Femur (tissue), 1 donor: ENCODE measurements at places on chromosomes 1 and 21.
A peak's percentile ranks its signal among the peaks of the same experiment; 100 is the strongest.

- DNase-seq, result no peak
These were observed 77.1 kb downstream of the IFI44 start for GRCh38 chr1:78726686-78727085.

DNA sequence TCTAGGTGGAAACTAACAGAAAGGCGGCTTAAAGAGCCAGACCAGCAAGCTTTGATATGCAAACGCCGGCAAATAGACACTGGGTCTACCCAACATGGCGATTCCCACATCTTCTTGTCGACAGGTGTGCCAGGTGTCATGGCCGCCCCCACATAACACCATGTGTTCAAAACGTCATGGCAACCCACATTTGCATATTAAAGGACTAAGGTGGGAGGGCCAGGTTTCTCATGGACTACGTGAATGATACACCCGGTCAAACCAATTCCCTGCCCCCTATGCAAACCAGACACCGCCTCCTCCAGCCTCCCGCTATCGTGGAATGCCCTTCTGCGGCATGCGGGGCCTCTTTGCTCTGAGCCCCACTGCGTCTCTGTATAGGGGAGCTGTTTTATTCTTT, 41.3 kb downstream of the ICOSLG start:
- DNase-seq, result no peak

DNA sequence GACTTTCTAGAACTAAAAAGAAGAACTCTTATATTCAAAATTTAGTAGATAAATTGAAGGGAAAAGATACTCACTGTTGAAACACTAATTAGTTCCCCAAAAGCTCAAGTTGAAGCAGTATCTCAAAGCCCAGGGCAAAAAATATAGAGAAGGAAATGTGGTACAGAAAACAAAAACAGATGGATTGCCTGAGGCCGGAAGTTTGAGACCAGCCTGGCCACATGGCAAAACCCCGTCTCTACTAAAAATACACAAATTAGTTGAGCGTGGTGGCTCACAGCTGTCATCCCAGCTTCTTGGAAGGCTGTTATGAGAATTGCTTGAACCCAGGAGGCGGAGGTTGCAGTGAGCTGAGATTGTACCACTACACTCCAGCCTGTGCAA, 36.0 kb downstream of the FAM177B start:
- peak; percentile 67 for DNase-seq

GRCh38 chr1:95118710-95119109, 1.6 kb downstream of the TLCD4 start:
- DNase-seq, result no peak

GRCh38 chr1:47215713-47216112, 16.3 kb downstream of the TAL1 start:
- DNase-seq, result no peak

GRCh38 chr21:42925114-42925926, at the start of gene ERVH48-1:
ERVH48-1 (minus strand) TSS chr21:42925630; CDS start chr21:42919006, 6,624 bp downstream.
- DNase-seq, result no peak
